ENCODE measurements at places on chromosomes 6 and 20. TPM values are rescaled to one million over a fixed set of nuclear protein-coding genes. Genes with fewer than 3 reads are reported as not detected.

Gene TCEA2
- total RNA-seq, result 9.3 TPM

Gene USP49
- total RNA-seq, result 1.4 TPM

Gene EPB41L2
- total RNA-seq, result 85.7 TPM

Gene GPR31
- total RNA-seq, result not detected

Gene GSTA2
- total RNA-seq, result not detected

Gene TFAP2D
- not detected for total RNA-seq

Gene RNF114
- 49.7 TPM for total RNA-seq

Gene ULBP2
- total RNA-seq, result 7.2 TPM

Gene ERGIC3
- 487 TPM for total RNA-seq

DNA sequence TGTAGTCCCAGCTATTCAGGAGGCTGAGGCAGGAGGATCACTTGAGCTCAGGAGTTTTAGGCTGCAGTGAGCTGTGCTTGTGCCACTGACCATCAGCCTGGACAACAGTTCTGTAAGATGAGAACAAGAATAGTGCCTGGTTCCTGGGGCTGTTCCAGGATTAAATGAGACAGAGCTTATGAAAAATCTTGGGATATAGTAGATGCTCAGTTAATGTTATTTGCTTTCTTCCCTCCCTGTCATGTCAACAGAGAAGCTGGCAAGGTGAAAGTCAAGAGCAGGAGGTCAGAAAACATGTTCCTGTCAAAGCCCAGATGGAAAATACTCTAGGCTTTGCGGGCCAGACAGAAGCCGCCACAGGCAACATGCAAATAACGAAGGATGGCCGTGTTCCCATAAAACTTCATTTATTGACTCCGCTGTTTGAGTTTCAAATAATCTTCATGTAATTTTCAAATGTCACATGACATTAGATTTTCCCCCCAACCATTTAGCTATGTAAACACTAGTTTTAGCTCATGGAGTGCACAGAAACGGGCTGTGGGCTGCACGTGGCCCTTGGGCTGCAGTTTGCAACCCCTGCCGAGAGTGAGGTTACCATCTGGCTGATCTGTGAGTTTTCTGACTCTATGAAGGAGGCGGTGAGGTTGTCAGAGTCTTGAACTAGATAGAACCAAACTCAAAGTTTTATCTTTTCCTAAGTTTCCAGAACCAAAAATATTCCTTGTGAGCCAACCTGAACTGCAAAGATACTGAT, 63.4 kb upstream of the PMEPA1 start:
- DNase-seq, result no peak

DNA sequence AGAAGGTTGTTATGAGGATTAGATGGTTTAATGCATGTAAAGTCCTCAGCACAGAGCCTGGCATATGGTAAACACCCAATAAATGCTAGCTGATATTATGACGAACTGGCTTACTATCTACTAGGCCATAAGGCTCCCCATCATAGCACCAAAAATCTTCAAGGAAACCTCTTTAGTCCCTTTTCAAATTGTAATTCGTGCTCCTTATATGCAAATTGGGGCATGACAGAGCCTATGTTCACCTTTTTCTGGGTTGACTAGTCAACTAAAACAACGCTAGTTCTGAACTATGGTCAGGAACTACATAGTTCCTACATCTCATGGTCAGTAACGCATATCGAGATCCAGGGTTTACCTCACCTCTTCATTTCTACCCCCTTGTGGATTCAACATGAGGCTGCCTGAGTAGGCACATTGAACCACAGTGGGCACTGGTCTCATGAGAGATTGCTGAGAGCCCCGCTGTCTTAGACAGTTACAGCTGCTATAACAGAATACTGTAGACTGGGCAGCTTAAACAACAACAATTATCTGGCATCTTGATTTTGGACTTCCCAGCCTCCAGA, 97.2 kb upstream of the TNFAIP3 start:
- DNase-seq, result no peak

DNA sequence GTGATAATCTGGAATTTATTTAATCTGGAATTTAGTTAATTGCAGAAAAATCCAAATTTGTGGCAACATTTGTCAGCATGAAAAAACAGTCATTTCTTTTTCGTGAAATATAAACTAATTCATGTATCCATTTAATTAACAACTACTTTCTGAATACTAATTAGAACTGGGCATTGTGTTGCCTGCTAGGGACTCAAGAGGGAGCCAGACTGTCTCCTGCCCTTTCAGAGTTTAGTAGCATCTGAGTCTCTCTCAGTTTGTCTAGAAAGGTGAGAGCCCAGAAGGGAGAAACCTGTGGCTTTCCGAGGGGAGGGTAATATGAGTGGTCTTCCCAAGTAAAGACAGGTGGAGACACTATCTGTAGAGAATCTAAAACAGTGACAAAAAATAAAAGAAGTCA, 210.9 kb upstream of the HDDC2 start:
- no peak for DNase-seq

DNA sequence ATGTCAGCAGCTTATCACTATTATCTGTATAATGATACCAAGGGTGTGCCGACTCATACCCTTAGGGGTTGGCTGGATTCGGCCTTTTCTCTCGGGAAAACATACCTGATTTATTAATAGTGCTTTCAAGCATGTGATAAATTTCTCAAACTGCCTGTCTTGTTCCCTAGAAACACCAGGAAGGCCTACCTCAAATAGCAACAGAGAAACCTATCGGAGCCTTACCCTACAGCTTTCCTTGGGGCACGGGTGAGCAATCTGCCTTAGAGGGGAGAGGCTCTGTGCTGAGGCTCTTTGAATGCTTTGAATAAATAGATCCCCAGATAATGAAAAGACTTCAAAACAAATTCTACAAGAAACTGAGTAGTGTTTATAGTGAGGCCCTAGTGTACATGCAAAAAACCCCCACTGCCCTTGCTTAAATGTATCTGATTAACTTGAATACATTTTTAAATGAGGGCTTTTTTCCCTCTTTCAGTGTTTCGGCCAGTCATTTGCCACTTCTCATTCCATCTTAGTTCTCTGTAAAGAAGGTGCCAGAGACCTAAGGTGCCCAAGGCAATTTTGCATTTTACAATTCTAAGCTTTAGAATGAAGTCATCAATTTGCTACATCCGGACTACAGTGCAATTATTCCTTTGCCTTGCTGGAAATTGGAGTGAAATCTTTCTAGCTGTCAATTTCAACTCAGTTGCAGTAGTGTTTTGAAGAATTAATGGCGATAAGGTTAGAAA, 320.1 kb downstream of the ESR1 start:
- no peak for DNase-seq

- DNase-seq, result no peak
Observed at GRCh38 chr6:147117011-147117410, 87.2 kb upstream of the STXBP5 start.
